ENCODE measurements at places on chromosomes 11 and 22.

- no peak for DNase-seq
Observed at GRCh38 chr22:42960531-42961399, 54.2 kb downstream of the PACSIN2 start.

DNA sequence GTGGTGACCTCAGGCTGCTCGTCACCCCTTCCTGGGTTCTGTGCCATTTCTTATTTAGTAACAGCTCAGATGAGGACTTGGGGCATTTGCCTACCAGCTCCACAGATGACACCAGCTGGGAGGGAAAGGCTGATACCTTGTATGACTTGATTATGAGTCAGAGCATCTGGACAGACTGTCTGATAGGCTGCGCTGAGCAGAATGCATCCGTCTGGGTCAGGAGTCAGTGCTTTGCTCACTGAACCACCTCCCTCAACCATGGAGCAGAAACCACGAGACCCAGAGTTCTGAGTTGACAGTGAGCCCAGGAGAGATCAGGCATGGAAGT lies 6.8 kb downstream of the ST14 start:
- peak; percentile 90 for DNase-seq

GRCh38 chr22:26502688-26503561 lies 9.3 kb downstream of the TFIP11 start:
- peak; percentile 52 for DNase-seq

GRCh38 chr22:49976439-49977175 lies 16.0 kb downstream of the PIM3 start:
- DNase-seq: no peak

DNA sequence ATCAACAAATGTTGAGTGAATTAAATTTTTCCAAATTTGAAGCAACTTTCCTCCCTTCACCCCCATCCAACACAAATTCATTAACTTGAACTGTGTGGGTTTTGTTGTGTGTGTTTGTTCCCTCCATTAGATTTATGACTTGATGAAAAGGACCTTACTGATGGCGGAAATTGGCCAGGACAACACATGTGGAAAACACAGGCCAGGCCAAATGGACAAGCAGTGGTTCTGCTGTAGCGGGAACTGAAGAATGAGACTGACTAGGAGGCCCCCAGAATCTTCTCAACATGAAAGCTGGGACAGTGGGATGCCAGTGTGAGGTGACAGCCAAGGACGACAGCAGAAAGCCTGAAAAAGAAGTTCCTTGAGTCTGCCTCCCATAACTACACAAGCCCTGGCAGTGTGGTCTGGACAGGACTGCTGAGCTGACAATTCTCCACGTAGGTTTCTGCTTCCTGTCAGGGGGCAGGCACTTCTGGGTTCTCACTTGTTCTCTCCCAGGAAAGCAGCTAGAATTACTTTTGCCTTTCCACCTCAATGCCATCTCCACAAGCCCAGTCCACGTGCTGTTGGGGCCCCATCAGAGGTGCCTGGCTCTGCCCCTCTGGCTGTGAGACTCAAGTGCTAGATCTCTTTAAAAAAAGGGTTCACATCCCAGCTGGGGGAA lies 94.3 kb downstream of the ETS1 start:
- DNase-seq: no peak

DNA sequence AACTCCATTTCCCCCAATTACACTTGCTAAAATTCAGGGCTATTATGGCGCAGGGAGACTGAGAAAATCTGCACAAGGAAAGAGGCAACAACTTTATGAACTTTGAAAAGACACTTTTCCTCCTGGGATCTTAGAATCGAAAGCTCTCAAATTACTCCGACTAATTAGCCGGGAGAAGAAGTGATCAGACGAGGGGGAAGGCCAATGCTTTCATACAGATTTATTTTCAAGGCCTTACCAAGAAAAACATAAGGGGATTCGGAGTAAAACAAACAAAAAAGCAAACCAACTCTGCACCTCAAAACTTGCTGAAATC lies 1.6 kb downstream of the PAX6 start:
- no peak for DNase-seq

Data from fibroblast of skin of abdomen (primary cell).